Stimulated activated CD4-positive, alpha-beta T cell treated with anti-CD3 and anti-CD28 coated beads, TNF-alpha, amount 100 ng/mL, for 48 hours (primary cell): ENCODE measurements at places on chromosomes 6 and 20.

DNA sequence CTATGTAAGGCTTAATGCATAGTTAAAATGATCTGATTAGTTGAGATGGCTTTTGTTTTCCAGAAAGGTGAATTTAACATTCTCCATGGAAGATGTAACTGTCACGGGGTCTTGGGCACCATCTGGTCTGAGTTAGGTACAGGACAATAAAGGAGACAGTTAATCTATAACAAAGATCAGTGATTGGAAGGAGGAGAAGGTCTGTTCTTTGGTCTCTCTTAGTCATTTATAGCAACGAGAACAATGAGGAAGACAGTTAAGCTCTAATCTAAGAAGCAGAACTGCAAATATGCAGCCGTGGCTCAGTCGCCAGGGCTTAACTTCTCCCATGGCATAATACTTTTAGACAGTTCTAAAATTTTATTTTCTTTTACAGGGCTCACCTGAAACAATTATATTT is 405.5 kb upstream of the SULF2 start:
- DNase-seq: no peak

DNA sequence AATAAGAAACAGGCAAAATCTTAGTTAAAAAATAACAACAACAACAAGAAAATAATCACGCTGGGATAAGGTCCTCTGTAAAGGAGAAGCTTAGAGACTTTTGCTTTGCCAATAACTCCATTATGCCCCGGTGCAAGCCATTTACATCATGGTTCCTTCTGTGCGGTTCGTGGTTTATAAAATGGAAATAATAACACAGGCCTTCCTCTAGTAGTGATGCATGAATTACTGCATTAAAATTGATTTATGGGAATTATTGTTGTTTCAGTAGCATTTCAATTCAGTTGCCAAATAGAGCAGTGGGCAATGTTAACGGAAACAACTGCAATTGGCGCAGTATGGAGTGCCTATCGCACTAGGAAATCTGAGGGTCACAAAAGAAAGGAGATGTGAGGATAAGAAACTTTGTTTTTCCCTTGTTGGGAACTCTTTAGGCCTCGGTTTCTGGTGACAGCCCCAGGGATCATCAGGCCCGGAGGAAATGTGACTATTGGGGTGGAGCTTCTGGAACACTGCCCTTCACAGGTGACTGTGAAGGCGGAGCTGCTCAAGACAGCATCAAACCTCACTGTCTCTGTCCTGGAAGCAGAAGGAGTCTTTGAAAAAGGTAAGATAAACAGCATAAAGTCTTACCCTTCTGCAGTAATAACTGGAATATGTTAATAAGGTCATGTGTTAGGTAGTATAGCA is 1.1 kb downstream of the CD109 start:
- no peak for DNase-seq

- DNase-seq: no peak
Measured at GRCh38 chr6:105545228-105545920, 142.5 kb upstream of the PREP start.

DNA sequence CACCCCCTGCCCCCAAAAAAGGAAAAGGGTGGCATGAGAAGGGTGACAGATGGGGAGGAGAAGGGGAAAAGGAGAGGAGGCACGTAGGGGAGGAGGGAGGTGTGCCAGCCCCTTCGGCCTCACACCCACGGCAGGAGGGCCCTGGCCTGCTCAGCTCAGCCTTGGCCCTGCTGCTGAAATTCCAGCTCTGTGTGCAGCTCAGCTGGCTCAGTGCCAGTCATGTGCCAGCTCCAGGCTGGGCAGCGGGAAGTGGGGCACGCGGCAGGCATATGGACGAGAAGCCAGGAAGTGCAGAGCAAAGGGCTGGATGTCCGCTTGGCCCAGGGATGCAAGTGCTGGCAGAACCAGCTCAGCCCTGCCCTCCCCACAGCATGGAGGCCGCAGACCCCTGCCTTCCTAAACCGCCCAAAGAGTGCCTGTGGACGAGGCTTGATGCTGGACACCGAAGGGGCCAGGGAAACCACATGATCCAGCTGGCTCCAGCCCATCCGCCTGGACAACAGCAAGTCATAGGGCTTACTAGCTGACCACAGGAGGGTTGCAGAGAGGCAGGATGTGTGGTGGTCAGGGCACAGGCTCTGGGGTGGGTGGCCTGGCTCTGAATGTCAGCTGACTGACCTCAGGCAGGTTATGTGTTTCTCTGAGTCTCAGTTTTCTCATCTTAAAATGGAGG is 60.2 kb downstream of the NOL4L start:
- no peak for DNase-seq

GRCh38 chr6:38509713-38510112 is 130.0 kb downstream of the BTBD9 start:
- DNase-seq: no peak

DNA sequence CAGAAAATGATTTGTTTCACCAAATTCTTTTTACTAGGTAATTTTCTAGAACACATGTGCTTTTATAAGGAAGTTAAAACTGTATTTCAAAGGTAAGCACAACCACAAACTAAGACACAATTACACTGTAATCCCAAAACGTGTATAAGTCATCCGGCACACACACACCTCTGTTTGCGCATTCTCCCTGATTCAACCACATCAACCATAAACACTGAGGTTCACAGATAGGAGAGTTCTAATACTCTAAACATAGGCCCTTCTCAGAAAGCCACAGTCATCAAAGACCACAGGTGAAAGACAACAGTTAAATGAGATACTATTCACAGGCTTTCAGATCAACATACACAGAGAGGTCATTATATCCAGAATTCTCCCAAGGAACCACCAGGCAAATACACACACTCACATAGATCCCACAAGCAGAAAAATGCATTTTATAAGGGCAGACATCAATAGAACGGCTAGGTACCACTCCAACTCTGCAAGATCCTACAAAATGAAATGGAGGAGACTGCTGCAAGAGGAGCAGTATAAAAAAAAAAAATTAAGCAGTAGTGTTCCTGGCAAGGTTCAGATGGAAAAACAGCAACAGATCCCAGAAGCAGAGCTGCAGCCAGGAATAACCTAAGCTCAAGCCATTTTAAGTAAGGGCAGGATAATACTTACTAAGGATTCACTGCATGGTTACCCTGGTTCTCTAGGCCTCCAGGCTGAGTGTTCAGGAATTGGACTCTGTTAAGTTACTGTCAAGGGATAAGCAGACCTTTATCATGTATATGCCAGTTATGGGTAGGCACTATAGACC is 6.6 kb upstream of the FBXO9 start:
- no peak for DNase-seq

DNA sequence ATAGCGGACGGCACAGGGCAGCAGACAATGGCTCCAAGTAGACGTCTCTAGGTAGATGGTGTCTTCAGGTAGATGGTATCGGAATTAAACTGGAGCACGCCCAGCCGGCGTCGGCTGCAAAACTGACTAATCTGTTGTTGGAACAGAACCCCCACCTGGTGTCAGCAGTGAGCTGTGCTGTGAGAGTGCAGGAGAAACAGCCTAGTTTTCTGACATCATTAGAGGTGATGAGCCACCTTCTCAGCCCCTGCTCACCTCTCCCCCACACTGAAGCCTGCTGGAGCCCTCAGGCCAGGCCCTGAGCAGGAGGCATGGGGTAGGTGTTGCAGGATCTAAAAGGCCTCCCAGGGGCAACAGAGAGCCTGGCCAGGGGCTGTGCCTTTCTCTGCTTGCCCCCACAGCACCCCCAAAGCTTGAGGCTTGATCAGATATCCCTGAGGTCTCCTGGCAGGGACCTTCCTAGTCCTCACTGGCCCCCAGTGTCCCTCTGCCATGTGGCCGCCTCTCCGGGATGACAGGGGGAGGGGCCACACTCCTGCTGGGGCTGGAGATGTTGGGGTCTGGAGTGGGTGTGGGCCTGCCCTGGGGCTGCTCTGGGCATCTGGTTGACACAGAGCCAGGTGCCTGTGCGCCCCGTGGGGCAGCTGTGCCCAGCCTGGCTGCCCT is 6.9 kb upstream of the HELZ2 start:
- DNase-seq: peak; percentile 61

GRCh38 chr20:50387996-50388332 is 122.2 kb upstream of the PTPN1 start:
- DNase-seq: no peak

DNA sequence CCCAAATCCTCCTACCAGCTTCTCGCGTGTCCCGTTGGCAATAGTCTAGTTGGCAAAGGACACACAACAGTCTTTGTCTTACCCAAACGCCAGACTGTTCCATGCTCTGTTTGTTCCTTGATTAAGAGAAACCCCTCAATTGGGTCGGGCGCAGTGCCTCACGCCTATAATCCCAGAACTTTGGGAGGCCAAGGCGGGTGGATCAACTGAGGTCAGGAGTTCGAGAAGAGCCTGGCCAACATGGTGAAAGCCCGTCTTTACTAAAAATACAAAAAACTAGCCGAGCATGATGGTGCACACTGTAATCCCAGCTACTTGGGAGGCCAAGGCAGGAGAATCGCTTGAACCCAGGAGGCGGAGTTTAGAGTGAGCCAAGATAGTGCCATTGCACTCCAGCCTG is 153.7 kb downstream of the GRM4 start:
- DNase-seq: no peak

DNA sequence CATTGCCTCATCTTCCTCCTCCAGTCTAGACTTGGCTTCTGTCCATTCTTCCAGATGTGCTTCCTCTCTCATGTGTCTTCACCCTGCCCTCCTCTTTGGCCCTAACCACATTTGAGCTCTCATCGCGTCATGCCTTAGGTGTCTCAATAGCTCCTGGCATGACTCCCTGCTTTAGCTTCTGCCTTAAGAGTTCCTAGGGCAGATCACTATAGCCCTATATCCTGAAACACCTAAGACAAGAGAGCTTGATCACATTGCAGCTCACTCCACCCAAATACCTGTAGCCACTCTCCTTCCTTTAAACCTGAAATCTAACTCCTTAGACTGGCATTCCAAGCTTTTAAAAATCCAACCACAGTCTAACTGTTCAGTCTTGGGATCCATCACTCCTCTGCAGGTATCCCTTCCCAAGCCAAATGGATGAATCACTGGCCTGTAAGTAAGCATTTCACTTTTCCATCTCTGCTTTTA is 69.0 kb upstream of the STXBP5 start:
- DNase-seq: no peak

GRCh38 chr6:107202876-107203468 is 87.7 kb upstream of the BEND3 start:
- DNase-seq: no peak

DNA sequence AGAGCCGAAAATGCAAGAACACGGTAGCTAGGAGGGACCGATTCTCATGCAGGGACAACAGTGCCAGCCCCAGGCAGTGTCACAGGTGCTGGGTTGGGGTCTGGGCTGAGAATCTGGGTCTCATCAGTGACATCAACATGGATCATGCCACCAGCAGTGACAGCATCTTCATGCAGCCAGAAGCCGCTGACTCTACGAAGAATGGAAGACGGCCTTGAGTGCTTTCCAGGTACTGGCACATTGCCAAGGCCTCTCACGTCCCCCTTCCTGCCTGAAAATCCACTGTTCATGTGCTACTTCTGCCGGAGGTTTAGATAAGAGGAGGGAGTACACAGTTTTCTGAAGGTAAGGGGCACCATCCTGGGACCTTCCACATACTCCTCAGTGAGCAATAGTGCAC is 141.1 kb upstream of the FOXQ1 start:
- no peak for DNase-seq

DNA sequence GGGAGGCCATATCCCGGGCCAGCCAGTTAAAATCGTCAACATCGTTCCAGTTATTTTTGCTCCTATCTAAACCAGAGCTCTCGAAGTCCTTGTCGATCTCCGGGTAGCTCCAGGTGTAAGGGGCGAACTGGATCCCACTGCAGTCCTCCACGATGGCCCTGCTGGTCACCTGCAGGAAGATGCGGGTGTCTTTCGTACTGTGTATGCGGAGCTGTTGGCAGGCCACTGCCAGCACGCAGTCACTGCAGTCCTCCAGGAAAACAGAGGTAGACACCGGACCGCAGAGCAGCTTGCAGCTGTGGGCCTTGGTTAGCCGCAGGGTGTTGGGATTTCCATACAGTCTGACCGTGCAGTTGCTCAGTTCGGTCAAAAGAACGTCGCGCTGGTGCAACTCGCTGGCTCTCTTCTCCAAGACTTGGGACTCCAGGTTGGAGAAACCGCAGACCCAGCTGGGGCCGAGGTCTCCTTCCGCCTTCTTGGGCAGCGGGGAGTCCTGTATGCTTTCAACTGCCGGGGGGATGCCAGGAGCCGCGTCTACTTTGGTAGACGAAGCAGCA is 742 bp downstream of the TBCC start:
- no peak for DNase-seq

GRCh38 chr6:76992553-76992952 is 470.7 kb downstream of the HTR1B start:
- no peak for DNase-seq

- DNase-seq: no peak
Measured at GRCh38 chr6:127026247-127026646, 92.2 kb upstream of the RSPO3 start.

DNA sequence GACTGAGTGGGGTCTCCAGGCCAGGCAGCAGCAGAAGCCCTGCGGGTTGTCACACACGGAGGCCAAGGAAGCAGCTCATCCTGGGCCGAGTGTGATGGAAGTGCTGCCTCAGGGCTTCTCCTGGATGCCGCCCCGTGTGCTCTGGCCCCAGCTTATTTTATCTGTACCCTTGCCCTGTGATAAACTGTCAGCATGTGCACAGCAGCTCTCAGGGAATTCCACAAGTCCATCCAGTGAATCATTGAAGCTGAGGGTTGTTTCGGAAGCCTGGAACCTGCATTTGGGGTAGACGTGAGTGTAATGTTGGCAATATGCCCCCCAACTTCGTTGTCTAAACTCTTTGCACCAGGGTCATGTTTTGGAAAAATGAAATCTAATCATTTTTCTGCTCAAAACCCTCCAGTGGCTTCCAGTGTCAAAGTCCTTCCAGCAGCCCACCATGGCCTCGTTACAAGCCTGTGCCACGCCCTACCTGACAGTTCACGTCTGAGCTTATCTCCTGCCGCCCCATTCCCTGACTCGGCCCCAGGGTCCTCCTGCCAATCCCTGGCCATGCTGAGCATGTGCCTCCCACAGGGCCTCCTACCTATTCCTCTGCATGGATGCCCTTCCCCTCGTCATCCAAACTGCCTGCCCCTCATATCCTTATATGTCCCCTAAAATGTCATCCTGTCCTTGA is 168.1 kb upstream of the THBS2 start:
- DNase-seq: no peak

DNA sequence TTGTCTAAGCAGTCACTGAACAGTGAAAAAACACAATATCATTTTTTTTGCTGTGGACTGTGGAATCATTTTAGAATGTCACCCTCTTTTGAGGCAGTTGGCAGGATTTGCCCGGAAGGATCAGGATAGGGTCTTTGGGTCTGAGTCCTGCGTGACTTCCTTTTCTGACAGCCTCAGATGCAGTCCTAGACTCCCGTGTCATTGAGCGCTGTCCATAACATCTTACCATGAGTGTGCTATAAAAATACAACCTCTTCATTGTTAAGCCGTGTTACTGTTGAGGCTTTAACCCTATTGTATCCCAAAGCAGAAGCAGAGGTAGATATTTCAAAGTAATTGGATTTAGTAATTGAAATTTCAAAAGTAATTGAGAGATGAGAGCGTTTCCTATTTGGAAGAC is 30.6 kb downstream of the ARID1B start:
- DNase-seq: no peak

GRCh38 chr6:45982280-45983036 is 33.2 kb downstream of the CLIC5 start:
- no peak for DNase-seq
